ENCODE measurements at places on chromosomes 16 and 17.

DNA sequence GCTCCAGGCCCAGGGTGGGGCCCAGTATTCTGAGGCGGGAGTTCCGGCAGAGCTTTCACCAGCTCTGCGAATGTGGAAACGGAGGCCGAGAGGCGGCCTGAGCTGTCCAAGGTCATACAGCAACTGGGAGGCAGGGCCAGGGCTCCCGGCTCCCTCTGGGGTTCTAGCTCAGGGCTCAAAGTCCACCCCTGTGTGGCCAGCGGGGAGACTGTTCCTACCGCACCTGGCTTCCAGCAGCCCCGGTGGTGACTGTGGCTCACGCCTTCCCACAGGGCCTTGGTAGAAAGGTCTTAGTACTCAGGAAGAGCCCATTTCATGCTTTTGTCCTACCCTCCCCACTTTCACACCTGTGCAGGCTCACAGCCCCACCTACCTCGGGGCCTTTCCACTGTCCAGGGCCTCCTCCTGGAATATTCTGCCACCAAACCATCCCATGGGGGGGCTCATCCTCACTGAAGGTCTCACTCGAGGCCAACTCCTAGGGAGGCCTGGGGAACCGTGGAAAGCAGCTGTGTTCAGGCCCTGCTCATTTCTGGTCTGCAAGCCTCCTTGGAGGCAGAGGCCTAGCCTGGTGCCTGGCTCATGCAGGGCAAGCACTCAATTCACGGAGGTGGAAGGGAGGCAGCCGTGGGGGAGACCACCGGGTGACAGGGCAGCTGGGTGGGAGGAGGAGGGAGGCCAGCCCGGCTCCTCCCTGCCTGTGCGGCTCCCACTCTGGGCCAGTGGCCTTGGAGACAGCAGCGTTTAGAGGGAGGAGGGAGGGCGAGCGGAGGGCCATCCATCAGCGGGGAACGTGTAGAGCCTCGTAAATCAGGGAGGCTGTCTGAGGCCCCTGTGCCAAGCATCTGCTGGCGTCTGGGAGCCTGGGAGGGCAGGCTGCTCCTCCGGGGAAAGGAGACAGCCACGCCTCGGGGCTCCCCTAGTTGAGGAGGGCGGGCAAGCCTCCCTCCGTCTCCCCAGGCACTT, 12.7 kb upstream of the DOC2B start:
- no peak for DNase-seq

GRCh38 chr17:38748149-38748891, at the start of gene PCGF2:
TSS of gene PCGF2 (minus strand) at chr17:38748336. CDS start at chr17:38740402, 7,934 bp downstream.
- peak; percentile 88 for DNase-seq

DNA sequence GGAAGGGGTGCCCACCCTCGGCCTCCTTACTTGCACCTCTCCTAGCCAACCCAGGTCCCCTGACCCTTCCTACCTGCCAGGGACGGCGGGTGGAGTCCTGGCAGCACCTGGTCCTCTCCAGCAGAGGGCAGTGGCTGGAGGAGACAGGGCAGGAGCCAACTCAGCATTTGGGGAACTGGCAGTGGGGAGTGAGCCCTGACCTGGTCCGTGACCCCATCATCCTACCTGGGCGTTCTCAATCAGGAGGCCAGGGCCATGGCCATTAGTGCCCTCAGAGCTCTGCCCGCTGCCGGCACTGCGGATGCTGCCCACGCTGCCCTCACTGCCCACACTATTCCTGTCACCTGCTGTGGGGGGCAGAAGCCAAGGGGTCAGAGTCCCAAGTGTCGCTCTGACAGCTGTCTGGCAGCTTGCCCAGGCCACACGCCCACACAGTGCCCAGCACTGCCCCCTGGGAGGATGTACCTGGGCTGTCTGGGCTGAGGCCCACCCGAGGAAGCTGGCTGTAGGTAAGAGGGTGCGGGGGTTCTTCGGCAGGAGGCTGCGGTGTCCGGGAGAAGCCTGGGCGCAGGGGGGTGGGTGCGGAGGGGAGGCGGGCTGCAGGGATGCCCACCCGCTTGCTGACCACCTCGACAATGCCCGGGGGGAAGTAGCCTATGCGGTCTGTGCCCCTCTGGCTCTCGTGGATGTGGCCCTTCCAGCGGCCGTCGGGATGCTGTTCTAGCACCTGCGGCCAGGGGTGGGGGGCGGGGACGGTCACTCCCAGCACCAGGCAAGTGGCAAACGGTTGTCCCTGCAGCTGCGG, 10.8 kb downstream of the CASKIN2 start:
- DNase-seq = no peak

DNA sequence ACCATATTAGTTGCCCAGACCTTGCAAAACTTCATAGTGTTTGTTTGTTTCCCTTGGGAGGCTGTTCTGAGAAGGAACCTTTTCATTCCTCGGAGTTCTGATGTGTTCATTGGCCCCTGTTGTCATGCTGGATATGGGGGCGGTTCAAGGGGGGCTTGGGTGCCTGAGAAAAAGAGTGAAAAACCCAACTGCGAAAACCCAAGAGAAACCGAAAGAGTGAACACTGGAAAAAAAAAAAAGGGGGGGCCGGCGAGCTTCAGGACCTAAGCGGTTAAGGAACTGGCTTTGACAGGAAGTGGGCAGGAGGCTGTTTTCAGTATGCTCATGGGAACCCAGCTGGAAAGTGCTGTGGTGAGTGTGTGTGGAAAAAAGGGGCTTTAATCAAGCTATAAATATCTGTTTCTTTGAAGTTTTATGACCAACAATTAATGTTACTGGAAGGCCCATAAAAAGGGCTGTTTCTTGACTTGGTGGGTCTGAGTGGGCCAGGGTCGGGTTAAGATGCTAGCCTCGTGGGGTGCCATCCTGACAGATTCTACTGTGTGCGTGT, 510.7 kb downstream of the MAF start:
- DNase-seq = no peak

GRCh38 chr17:82348866-82349265, 10.2 kb upstream of the TEX19 start:
- no peak for DNase-seq

DNA sequence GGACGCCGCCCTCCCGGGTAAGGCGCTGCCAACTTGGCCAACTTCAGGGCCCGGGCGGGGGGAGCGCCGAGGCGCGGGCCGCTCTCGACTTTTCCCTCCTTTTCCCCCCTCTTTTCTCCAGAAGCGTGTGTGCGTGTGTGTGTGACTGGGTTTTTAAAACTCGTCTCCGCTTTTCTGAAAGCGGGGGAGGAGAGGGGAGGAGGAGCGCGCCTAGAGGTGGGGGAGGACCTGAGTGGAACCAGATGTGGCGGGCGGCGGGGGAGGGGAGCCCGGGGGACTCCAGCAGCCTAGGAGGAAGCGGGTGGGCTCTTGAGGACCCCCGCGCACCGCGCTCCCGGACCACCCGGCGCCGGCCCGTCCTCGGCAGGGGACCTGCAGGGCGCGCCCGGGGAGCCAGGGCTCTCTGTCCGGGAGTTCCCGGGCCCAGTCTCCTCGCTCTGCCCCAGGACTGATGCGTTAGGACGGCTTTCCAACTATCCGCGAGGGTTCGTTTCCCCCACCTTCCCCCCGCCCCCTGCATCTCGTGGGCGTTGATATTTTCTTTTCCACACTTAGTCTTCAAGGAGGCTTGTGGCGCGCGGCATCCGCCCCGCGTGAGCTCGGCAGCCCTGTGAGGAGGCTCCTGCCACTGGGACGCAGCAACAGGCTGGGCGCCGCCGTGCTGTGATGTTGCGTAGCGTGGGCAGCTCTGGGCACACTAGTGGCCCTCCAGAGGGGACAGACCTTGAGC, 599 bp downstream of the MRC2 start:
- DNase-seq = peak; percentile 67

DNA sequence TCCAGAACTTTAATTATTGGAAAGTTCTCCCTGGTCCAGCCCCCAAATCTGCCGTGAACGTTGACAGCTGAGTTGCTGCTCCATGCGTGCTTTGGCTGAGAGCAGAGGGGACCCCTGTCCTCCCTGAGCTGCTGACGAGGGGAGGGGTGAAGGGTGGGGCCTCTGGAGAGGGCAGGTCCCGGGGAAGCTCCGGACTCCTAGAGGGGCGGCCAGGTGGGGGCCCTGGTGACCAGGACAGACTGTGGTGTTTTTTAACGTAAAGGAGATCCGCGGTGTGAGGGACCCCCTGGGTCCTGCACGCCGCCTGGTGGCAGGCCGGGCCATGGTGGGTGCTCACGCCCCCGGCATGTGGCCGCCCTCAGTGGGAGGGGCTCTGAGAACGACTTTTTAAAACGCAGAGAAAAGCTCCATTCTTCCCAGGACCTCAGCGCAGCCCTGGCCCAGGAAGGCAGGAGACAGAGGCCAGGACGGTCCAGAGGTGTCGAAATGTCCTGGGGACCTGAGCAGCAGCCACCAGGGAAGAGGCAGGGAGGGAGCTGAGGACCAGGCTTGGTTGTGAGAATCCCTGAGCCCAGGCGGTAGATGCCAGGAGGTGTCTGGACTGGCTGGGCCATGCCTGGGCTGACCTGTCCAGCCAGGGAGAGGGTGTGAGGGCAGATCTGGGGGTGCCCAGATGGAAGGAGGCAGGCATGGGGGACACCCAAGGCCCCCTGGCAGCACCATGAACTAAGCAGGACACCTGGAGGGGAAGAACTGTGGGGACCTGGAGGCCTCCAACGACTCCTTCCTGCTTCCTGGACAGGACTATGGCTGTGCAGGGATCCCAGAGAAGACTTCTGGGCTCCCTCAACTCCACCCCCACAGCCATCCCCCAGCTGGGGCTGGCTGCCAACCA, at the start of gene MC1R:
Gene MC1R, plus strand, starts transcription at position 410 of the 895 bp plus-strand sequence. Its CDS starts 397 bp downstream, at position 807.
- peak; percentile 48 for DNase-seq

- DNase-seq = no peak
Observed at GRCh38 chr16:70764632-70765031, 36.3 kb downstream of the VAC14 start.

- no peak for DNase-seq
Observed at GRCh38 chr16:80509872-80510271, 30.9 kb upstream of the DYNLRB2 start.

DNA sequence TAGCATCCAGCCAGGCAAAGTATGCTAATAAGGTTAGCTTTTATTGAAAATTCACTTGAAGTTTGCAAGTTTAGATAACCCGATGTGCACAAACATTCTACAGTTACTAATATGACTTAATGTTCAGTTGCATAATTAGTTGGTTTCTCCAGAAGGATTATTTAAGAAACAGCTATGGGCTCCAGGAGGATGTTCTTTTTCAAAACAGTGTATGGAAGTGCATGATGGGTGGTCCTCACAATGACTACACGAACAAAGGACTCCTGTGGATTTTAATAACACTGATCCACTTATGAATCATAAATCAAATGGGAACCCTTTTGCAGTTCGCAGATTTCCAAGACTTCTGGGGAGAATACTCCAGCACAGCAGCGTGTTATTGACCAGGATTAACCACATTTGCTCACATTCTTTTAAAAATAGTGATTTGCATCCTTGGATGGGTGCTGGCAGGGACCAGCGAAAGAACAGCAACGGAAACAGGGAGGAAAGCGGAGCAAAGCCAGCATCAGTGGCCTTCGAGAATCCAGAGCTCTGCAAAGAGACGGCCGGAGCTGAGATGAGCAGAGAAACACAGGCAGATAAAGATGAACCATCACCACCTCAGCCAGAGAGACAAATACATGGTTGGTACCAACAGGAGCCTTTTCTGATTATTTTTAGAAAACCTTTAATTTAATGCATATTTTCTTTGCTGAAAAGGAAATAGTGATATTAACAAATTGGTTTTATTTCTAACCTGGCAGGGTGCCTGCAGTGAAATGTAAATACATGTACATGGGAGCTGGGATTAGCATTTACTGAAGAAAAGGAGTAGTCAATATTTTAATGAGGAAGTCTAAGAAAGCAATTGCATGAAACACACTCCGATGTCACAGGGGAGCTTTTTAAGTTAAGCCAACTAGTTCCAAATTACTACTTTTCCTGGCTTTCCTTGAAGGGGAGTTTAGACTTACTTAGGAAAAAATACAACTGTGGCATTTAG, 623.2 kb upstream of the ZFHX3 start:
- no peak for DNase-seq

GRCh38 chr17:41547921-41548843, 20.1 kb upstream of the KRT19 start:
- peak; percentile 51 for DNase-seq

DNA sequence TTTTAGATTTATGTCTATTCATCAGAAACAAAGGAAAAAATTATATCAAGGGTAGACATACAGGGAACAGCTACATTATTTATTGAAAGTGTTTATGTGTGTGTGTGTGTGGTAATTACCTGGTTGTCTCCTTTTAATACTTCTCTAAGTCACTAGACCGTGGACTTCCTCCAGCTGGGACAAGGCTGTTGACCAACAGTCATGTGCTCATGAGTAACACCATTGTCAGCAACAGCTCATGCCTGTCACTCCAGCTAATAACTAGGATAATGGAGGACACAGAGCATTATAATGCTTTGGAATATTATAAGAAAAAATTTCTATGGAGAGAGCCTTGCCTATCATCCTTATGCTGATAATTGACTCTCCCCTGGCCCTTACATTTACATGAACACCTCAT, 125.3 kb upstream of the SALL1 start:
- DNase-seq = no peak

- no peak for DNase-seq
Observed at GRCh38 chr17:65918916-65919315, 273.0 kb downstream of the CEP112 start.

DNA sequence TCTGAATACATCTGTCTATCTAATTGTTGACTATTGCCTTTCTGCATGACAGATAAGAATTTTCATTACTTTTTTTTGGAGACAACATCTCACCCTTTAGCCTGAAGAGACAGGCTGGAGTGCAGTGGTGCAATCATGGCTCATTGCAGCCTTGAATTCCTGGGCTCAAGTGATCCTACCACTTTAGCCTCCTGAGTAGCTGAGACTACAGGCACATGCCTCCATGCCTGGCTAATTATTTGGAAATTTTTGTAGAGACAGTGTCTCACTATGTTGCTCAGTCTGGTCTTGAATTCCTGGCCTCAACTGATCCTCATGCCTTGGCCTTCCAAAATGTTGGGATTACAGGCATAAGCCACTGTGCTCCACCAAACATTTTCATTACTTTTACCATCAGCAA, 99.8 kb upstream of the ELAC2 start:
- no peak for DNase-seq

GRCh38 chr17:13600475-13601321, 1.0 kb downstream of the HS3ST3A1 start:
- DNase-seq = no peak

All from psoas muscle (tissue), 8 donors.